GDM1 (cell line): ENCODE measurements at places on chromosomes 3 and 15.

DNA sequence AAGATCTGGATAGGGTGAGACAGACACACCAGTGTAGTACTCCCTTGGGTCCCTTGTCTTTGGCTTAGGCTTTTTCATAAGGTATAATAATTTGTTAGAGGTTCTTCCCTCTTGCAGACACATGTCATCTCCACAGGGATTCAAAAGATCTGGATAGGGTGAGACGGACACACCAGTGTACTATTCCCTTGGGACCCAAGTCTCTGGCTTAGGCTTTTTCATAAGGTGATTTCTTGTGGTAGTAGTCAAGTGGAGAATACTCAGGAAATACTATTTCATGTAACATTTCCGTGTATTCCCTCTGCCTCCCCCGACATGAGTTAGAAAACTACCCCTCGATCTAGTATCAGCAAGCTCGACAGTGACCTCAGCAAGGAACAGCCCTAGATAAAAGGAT is 954 bp upstream of the MAPKBP1 start:
- DNase-seq: no peak

GRCh38 chr3:134795746-134796280 is 753 bp downstream of the EPHB1 start:
- no peak for DNase-seq

GRCh38 chr3:129777806-129778205 is 115.7 kb downstream of the TMCC1 start:
- no peak for DNase-seq

- no peak for DNase-seq
Measured at GRCh38 chr15:34782901-34783300, 12.4 kb downstream of the ACTC1 start.
